ENCODE measurements at places on chromosomes 5 and 9. TPM values are rescaled to one million over a fixed set of nuclear protein-coding genes. Genes with fewer than 3 reads are reported as not detected.

Gene SLC25A2
- 0.30 TPM for total RNA-seq

Gene NFIB
- 16.4 TPM for total RNA-seq

Gene AKNA
- total RNA-seq: 6.3 TPM

Gene GGTA1
- total RNA-seq: not detected

Gene ORM2
- not detected for total RNA-seq

Gene MED10
- total RNA-seq: 10.1 TPM

Gene THG1L
- 15.8 TPM for total RNA-seq

Gene HDHD3
- total RNA-seq: 8.3 TPM

Gene NUTM2G
- total RNA-seq: not detected

Gene ADAMTS13
- 2.8 TPM for total RNA-seq

Gene SMIM33
- not detected for total RNA-seq

Gene RBM27
- 19.6 TPM for total RNA-seq

Gene IFNK
- not detected for total RNA-seq

Gene TLR4
- total RNA-seq: 0.30 TPM

Gene PITX1
- 29.7 TPM for total RNA-seq

Gene BBLN
- 40.9 TPM for total RNA-seq

Gene TPD52L3
- not detected for total RNA-seq

Gene HRCT1
- total RNA-seq: 0.51 TPM

Gene QRFP
- not detected for total RNA-seq

Gene PCDHGB6
- total RNA-seq: 2.8 TPM

Gene SAP30L
- 15.8 TPM for total RNA-seq

Gene CENPH
- total RNA-seq: 3.6 TPM

Gene NR2F1-AS1
- total RNA-seq: 15.4 TPM

Gene BTNL3
- not detected for total RNA-seq

Gene DTWD2
- 6.4 TPM for total RNA-seq

Gene GFPT2
- total RNA-seq: 233 TPM

Gene PCDH1
- total RNA-seq: 0.60 TPM

Gene FRRS1L
- total RNA-seq: under 0.01 TPM

Gene MTREX
- 123 TPM for total RNA-seq

Gene TSSK1B
- 0.30 TPM for total RNA-seq

Gene PRUNE2
- total RNA-seq: 6.2 TPM

Gene C5orf58
- not detected for total RNA-seq

Gene C5orf52
- not detected for total RNA-seq

Gene FOXD4L5
- total RNA-seq: 0.09 TPM

Gene GFI1B
- total RNA-seq: not detected

Gene PCDHB11
- 0.30 TPM for total RNA-seq

Gene SPATA9
- 0.46 TPM for total RNA-seq

Gene SPINK7
- total RNA-seq: not detected

Gene MYORG
- 0.89 TPM for total RNA-seq

Gene TNFSF15
- 0.32 TPM for total RNA-seq

Gene SV2C
- not detected for total RNA-seq

Gene TOR1A
- 52.2 TPM for total RNA-seq

Gene IFNW1
- not detected for total RNA-seq

Data from smooth muscle cell of the umbilical artery (primary cell).